ENCODE measurements at places on chromosomes 1 and 21. TPM values are rescaled to one million over a fixed set of nuclear protein-coding genes. Genes with fewer than 3 reads are reported as not detected.

- peak within 1 kb of the TSS; percentile 95 for H3K27ac ChIP-seq
- no peaks in the 10 kb centered on the region for H3K27me3 ChIP-seq
- peaks cover 33% of the 10 kb centered on the region for H3K36me3 ChIP-seq
- H3K4me1 ChIP-seq, result peaks cover 23% of the 10 kb centered on the region
Observed at GRCh38 chr1:150926097-150926741, at the start of gene SETDB1. SETDB1 (plus strand) TSS chr1:150926363; CDS start chr1:150927715, 1,352 bp downstream.

SERPINC1 gene
- not detected for total RNA-seq

GRCh38 chr1:24070821-24071393 is 41.0 kb downstream of the MYOM3 start:
- H3K4me1 ChIP-seq, result no peaks in the 10 kb centered on the region
- H3K4me3 ChIP-seq, result no peak overlapping the region
- peak; percentile 55 for DNase-seq
- H3K27ac ChIP-seq, result no peak overlapping the region
- H3K27me3 ChIP-seq, result peaks cover 9% of the 10 kb centered on the region

PADI2 gene
- 0.07 TPM for total RNA-seq

DNA sequence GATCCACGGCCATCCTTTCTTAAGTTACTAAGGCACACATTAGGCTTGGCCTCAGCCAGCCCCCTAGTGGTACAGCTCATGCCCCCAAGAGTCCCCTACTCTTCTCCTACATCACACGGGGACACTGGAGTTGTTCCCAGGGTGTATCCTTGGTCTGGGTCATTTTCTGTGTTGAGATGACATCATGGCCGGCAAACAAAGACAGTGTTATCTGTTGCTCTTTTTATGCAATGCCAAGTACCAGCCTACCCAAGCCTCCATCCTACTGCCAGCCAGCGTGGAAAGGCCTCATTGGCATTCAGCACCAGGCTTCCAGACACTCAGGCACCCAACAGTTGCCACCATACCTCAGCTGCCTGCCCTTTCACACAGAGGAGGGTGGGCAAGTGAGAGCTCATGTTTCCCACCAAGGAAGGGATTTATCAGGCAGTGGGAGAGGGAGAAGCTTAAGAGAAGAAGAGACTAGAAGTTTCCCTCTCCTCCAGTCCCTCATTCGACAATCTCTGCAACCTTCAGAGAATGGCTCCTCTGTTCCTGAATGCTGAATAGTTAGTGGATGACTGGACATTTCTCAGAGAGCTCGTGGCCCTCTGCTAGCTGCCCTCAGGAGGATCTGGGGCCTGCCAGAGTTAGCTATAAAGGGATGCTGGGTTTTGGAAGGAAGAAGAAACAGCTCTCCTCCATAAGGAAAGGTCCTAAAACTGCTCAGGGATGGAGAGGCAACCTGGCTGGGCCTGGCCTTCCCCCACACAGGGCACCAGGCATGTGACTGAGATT is 17.7 kb downstream of the CBR1 start:
- H3K27ac ChIP-seq, result no peak overlapping the region
- H3K36me3 ChIP-seq, result peaks cover 2% of the 10 kb centered on the region
- H3K4me3 ChIP-seq, result no peak overlapping the region
- peaks cover 3% of the 10 kb centered on the region for H3K27me3 ChIP-seq

TTC34 gene
- total RNA-seq, result 1.8 TPM
